ENCODE measurements at places on chromosomes 4 and X.

- DNase-seq = peak; percentile 33
Observed at GRCh38 chr4:10015140-10015753, 6.0 kb downstream of the SLC2A9 start.

DNA sequence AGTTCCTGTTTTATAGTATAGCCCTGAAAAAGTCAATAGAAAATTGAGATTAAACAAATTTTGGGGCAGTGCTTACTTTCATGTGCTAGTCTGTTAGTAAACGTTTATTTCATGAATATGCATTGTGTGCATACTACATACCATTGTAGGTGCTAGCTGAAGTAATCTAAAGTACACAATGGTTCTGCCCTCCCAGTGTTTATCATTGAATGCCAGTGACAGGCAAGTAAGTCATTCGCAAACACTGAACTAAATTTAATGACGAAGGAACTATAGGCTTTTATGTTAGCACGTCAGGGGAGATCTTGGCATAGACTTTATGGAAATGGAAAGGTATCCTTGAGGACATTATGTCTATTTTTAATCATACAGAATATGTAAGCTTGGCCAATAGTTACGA is 426.9 kb upstream of the EPHA5 start:
- DNase-seq = no peak

- DNase-seq = no peak
Observed at GRCh38 chr4:18636001-18636585, 614.5 kb upstream of the LCORL start.

GRCh38 chr4:106609917-106610316 is 241.3 kb upstream of the GIMD1 start:
- DNase-seq = no peak

- no peak for DNase-seq
Observed at GRCh38 chr4:140277576-140277975, 95.9 kb upstream of the SCOC start.

DNA sequence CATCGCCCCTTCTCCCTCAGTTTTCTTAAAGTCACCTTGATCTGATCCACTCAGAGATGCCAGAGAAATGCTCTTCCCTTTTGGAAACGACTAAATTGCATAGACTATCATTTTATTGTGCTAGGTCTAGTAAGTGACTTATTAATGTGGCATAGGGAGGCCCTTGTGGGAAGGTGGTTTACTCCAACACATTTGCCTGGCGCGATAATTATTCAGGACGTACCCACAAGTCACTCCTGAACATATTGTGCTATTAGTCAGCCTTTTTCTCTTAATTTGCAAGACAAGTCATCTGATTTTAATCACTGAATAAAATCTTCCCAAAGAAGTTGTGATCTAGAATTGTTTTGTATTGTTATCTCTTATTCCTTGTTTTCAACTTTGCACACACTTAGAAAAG is 7.6 kb downstream of the ENPEP start:
- DNase-seq = peak; percentile 67

DNA sequence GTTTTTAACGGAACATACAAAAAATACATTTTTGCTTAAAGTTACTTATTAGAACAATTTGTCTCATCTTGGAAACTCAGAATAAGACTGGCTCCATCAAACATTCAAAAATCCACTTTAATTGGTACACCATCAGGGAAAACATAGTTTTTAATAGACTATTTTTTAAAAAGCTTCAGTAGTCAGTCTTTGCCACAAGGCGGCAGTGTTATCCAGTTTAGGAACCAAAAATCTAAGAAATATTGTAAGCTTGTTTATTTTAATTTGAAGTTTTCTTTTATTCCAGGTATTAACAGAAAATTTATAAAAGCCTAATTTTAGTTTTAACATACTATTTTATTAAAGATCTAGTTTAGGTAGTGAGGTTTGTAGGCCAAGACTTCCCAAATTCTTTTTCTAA is 107.7 kb downstream of the APOOL start:
- no peak for DNase-seq

Measured in fibroblast of skin of abdomen (primary cell).